ENCODE measurements at places on chromosomes 3 and 15. TPM values are rescaled to one million over a fixed set of nuclear protein-coding genes. Genes with fewer than 3 reads are reported as not detected.

RBP2 gene
- not detected for total RNA-seq

PSTPIP1 gene
- 0.19 TPM for total RNA-seq

CCDC39 gene
- total RNA-seq = not detected

PLS1 gene
- total RNA-seq = 9.5 TPM

DZIP1L gene
- 6.3 TPM for total RNA-seq

HDDC3 gene
- total RNA-seq = 18.1 TPM

CYP8B1 gene
- total RNA-seq = not detected

IMPG2 gene
- total RNA-seq = 0.08 TPM

SCN5A gene
- total RNA-seq = 3.0 TPM

DNA sequence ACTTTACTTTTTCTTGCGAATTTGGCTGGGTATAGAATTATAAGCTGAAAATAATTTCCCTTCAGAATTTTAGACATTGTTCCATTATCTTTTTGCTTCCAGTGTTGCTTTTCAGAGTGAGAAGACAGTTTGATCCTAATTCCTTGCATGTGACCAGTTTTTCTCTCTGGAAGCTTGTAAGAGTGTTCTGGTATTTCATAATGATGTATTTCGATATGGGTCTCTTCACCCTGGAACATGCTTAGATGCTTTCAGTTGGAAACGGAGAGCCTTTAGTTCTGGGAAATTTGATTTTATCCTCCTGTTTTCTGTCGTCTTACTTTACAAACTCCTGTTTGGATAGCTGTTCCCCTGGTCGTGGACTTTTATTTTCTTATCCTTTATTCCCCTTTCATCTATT, 13.9 kb downstream of the ALPK3 start:
- DNase-seq = no peak

DNA sequence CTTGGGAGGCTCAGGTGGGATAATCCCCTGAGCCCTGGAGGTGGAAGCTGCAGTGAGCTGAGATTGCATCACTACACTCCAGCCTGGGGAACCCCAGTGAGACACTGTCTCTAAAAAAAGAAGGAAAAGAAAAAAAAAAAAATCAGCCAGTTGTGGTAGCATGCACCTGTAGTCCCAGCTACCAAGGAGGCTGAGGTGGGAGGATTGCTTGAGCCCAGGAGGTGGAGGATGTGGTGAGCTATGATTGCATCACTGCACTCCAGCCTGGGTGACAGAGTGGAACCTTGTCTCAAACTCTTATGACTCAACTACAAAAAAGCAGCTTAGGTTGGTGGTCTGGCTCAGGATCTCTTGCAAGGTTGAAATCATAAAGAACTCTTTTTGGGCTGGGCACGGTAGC, 19.3 kb upstream of the GPX1 start:
- DNase-seq = no peak

DNA sequence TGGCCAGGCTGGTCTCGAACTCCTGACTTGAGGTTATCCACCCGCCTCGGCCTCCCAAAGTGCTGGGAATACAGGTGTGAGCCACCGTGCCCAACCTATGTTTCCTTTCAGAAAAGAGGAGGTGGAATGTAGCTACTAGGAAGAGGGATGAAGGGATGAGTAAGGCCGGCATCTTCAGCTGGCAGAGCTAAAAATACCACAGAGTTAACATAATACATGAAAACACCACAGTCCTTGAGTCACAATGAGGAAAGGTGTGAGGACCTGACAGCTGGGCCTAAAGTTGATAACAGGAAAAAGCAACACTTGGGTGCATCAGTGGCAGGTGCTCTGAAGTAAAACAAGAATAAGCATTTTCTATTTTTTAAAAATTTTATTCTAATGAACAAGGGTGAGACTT, 392.2 kb downstream of the DIPK2A start:
- DNase-seq = no peak

DNA sequence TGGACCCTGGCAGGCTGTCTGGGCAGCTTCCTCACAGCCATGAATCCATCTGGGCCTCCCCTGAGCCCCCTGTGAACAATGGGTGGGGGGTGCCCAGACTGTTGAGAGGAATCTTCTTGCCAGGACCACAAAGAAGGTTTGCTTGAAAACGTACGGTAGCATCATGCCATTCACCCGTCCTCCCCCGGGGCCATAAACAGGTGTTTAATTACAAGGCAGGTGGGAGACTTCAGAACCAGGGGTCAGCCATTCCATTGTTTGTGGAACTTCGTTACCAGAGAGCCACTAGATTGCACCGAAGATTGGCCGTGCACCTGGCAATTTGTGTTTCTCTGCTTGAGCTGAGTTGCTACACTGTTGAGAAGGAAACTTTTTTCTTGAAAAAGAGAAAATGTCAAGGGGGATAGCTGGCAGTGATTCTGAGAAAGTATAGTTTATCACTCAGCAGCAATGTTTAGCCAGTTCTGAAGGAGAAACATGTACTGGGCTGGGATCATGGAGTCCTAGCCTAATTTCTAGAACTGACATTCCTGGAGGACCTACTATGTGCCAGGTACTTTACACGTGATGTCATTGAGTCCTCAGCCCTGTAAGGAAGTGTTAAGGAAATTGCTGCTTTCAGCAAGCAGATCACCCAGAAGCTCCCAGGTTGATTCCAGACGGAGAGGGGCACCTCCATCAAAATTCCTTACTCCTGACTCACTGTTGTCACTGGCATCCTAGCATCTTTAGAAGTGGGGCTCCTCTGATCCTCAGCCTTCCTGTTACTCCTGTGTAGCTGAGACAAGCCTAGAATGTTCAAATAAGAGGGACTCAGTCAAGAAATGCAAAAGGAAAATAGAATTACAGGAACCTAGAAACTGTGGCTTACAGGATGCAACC, 103.8 kb upstream of the UBE2E1 start:
- DNase-seq = no peak

DNA sequence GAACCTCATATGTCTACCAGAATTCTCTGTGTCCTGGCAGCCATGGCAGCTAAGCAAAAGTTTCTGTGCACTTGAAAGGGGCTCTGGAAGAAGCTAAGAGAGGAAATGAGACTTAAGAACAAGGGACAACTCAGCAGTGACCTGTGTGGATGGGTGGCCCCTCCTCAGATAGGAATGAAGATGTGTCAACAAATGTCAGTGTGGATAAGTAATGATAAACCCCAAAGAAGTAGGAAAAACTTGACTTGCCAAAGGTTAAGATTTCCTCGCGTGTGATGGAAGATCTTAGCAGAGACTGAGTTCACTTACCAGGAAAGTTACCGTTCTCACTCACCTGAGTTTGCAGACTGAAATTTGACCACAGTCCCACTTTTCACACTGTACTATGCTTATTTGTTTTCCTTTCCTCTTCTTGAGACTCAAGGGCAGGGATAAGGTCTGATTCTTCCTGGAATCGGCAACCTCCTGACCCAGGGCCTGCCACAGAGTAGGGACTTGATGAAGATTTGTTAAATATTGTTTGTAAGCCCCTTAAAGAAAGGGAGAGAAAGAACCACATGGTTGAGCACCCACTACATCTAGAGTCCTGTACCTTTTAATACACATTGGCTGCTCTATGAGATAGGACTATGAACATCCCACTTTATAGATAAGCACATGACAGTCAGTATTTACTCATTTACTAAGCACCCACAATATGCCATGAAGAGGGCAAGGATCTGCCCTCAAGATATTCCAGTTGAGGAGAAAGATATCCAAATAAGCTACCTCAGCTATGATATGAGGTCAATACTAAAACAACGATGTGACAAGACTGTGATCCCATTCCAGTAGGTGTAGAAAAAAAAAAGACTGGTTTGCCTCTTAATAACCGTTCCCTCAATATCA, 7.3 kb upstream of the HRH1 start:
- no peak for DNase-seq

DNA sequence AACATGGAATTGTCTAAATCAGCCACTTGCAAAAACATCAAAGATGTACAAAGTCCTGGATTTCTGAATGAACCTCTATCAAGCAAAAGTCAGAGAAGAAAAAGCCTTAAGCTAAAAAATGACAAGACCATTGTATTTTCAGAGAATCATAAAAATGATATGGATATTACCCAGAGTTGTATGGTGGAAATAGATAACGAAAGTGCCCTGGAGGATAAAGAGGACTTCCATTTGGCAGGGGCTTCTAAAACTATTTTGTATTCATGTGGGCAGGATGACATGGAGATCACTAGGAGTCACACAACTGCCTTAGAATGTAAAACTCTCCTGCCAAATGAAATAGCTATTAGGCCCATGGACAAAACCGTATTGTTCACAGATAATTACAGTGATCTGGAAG, 29.3 kb downstream of the KNL1 start:
- DNase-seq = no peak

GRCh38 chr3:40437889-40438288, 19.2 kb upstream of the RPL14 start:
- DNase-seq = no peak

GRCh38 chr3:145696011-145696410, 465.0 kb downstream of the PLOD2 start:
- DNase-seq = no peak

DNA sequence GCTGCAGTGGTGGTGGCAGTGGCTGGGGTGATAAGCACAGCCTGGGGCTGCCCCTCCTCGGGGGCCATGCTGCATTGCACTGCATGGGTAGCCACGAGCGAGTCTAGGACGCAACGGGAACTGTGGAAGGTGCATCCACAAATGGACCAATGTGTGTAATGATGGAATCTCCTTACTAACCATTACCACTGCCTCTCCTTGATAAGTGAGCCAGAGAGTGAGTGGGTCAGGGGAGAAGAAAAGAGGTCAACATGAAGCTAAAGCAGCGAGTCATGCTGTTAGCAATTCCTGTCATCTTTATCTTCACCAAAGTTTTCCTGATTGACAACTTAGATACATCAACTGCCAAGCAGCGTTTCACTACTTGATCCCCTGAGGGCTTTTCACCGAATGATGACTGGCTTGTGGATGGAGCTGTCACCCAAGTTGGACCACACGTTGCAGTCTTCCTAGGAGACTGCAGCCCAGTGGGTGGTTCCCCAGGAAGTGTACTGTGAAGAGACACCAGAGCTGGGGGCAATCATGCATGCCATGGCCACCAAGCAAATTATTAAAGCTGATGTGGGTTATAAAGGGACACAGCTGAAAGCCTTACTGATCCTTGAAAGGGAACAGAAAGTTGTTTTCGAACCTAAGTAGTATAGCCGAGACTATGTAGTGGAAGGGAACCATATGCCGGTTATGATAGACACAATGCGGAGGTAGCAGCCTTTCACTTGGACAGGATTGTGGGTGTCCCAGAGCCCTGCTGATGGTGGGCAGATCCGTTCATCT, 20.6 kb downstream of the SAMD7 start:
- DNase-seq = no peak

DNA sequence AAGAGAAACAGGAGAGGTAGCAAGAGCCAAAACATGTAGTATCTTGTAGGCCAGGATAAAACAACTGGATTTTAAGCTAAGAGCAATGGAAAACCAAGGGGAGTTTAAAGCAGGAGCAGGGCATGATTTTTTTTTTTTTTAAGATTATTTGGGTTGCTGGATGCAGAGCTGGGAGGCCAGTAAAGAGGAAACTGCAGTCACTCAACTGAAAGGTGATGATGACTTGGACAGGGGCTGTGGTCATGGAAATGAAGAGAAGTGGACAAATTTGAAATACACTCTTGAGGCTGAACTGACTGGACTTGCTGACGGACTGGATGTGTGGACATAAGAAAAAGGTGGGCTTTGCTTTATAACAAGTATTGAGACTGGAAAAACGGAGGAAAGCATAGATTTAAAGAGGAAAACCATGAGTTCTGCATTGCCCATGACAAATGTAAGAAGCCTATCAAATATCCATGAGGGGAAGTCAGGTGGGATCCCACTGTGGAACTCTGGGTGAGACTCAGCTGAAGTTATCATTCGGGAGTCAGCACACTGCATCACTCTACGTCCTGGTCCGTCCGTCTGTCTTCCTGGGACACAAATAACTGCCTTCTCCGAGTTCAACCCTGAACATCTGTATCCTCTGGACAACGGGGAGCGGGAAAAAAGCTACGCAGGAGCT, 688 bp downstream of the XPC start:
- DNase-seq = peak; percentile 13

DNA sequence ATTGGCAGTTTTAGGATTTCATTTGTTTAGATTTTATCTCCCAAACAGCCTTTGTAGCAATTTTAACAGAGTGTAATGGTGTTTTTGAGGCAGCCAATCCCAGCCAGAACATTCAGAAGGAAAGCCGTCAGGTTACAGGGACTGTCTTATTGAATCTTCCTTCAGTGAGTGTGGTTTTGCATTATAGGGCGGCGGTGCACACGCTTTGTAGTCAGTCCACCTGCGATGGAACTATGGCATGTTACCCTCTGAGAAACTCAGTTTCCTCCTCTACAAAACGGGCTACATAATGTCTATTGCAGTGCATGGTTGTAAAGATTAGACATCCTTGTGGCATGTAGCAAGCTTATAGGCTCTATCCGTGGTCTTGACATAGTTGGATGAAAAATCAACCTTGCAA, 1.0 kb downstream of the LRRC28 start:
- no peak for DNase-seq

DNA sequence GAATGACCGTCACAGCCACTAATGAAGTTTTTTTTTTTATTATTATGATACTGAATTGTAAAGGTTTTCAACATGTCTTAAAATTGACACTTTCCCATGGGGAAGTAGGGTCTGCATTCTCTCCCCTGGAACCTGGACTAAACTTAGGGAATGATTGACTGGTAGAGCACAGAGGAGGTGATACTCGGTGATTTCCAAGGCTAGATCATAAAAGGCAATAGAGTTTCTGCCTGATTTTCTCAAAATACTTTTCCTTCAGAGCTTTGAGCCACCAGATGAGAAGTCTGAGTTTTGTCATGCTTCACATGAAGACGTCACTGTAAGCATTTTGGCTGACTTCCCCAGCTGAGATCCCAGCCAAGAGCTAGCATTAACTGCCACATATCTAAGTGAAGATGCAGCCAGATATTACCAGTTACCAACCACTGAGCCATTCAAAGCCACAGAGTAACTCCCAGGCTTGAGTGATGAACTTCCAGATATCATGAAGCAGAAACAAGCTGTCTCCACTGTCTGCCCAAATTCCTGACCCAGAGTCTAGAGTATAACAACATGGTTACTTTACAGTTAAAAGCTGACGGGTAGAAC, 105.8 kb downstream of the LSAMP start:
- DNase-seq = no peak

- DNase-seq = no peak
Measured at GRCh38 chr3:129934234-129935123, 40.0 kb upstream of the TRH start.

Data from H4 (cell line).